ENCODE measurements at places on chromosomes 2 and 18.

GRCh38 chr18:3967359-3968180 is 487.5 kb downstream of the DLGAP1 start:
- no peak overlapping the region for H3K27ac ChIP-seq
- no peaks in the 10 kb centered on the region for H3K36me3 ChIP-seq
- no peak for DNase-seq
- no peaks in the 10 kb centered on the region for H3K4me1 ChIP-seq
- no peaks in the 10 kb centered on the region for H3K27me3 ChIP-seq

DNA sequence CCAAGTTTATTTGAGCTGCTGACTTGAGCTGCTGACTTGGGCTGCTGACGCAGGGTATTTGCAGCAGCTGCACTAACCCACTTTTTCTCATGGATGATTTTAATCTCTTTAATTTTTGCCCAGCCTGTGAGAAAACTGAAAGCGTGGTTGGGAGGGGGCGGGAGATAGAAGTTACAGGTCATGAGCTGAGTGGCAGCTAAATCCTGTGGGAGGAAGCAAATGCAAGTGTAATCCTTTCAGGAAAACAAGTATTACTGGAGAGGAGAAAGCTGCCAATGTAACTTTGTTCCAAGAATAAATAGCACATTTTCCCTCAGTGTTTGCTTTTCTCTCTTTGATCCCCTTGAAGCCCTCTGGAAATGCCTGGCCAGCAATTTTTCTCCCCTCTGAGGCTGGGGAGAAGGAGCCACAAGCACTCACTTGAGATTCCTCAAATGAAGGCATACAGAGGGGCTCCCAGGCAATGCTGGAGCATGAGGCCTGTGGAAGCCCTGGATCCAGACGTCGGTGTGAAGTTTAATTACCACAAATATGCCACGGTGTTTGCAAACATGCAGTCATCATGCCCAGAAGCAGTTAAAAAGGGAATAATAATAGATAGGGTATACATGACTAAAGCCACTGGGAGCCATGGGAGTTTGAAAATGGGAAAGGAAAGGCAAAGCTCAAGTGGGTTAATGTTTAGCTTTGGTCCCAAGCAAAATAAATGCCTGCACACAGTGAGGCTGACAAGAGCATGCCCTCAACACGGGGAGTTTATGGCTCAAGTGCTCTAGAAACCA is 10.4 kb upstream of the EVA1A start:
- no peaks in the 10 kb centered on the region for H3K36me3 ChIP-seq
- H3K4me3 ChIP-seq = no peak overlapping the region
- DNase-seq = no peak
- peaks cover 17% of the 10 kb centered on the region for H3K4me1 ChIP-seq

- peaks cover 79% of the 10 kb centered on the region for H3K27me3 ChIP-seq
- H3K4me3 ChIP-seq = peak overlapping the region; percentile 63
These were observed 10.4 kb downstream of the NR4A2 start for GRCh38 chr2:156322051-156322685.

GRCh38 chr2:64542071-64543007 is 18.2 kb downstream of the AFTPH start:
- DNase-seq = no peak
- H3K4me3 ChIP-seq = no peak overlapping the region
- no peaks in the 10 kb centered on the region for H3K27me3 ChIP-seq
- peaks cover 2% of the 10 kb centered on the region for H3K36me3 ChIP-seq

DNA sequence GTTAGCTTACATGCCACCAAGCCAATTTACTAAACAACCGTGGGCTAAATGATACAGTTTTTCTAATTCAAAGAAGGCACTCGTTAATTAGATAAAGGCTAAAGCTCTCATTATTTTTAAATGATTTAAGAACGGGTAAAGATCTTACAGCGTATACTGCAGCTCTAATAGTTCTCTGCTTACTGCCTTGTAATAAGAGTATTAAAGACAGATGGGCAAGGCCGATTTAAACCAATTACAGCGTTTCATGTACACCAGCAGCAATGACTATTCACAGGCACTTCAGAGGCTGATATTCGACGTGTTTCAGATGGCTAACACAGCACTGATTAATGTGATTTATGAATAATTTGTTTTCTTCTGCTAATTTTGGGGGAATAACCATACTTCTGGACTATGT is 259.3 kb downstream of the ZNF407 start:
- DNase-seq = no peak
- H3K4me1 ChIP-seq = peaks cover 30% of the 10 kb centered on the region
- no peak overlapping the region for H3K4me3 ChIP-seq

GRCh38 chr2:127415593-127416505 is 2.4 kb upstream of the PROC start:
- H3K27ac ChIP-seq = no peak overlapping the region
- H3K36me3 ChIP-seq = no peaks in the 10 kb centered on the region
- peak; percentile 51 for DNase-seq
- H3K27me3 ChIP-seq = peaks cover 46% of the 10 kb centered on the region

- H3K4me1 ChIP-seq = peaks cover 11% of the 10 kb centered on the region
- H3K27ac ChIP-seq = no peak overlapping the region
- no peak for DNase-seq
- no peaks in the 10 kb centered on the region for H3K36me3 ChIP-seq
- no peaks in the 10 kb centered on the region for H3K27me3 ChIP-seq
- H3K4me3 ChIP-seq = no peak overlapping the region
These were observed 196.5 kb downstream of the LNPK start for GRCh38 chr2:175805442-175806124.

GRCh38 chr18:46660957-46661749 is 4.1 kb upstream of the LOXHD1 start:
- H3K27ac ChIP-seq = no peak overlapping the region
- peaks cover 7% of the 10 kb centered on the region for H3K4me1 ChIP-seq
- no peaks in the 10 kb centered on the region for H3K27me3 ChIP-seq

- no peaks in the 10 kb centered on the region for H3K27me3 ChIP-seq
- no peak overlapping the region for H3K4me3 ChIP-seq
- no peaks in the 10 kb centered on the region for H3K4me1 ChIP-seq
- peaks cover 4% of the 10 kb centered on the region for H3K36me3 ChIP-seq
- H3K27ac ChIP-seq = no peak overlapping the region
- no peak for DNase-seq
These were observed 1694.1 kb upstream of the CELF4 start for GRCh38 chr18:39259736-39260135.

DNA sequence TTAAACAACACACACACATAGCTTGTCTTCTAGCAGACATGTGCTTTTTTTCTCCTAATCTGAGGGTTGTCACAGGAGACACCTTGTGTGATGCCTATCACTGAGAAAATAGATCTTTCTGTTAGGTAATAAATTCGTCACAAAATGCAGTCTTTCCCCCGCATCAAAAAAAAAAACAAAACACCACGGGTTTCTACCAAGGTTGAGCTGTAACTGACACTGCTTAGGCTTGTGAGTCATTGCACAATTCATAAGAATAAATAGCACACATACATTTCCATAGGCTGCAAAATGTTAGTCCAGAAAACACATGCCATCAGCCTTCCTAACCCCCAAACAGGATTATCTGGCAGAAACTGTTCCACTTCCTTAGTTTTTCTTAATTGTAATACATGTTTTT is 6.5 kb downstream of the TMEM163 start:
- H3K4me3 ChIP-seq = no peak overlapping the region
- H3K36me3 ChIP-seq = no peaks in the 10 kb centered on the region
- peaks cover 71% of the 10 kb centered on the region for H3K27me3 ChIP-seq
- no peak overlapping the region for H3K27ac ChIP-seq
- DNase-seq = no peak
- H3K4me1 ChIP-seq = peaks cover 7% of the 10 kb centered on the region

DNA sequence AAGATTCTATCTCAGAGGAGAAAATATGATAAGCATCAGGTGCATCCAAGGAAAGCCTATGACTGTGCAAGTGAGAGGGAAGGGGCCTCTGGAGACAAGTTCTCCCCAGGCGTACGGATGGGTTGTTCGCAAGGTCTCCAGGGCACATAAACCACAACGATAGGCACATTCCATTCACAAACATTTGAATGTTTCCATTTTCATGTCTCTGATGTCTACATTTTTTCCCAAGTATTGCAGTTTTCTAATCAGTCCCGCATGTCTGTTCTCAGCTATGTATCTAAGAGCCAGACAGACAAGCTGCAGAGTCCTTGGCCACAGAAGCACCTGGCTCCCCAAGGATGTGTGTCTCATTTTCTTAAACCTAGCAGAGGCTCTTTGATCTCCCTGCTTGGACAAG is 28.0 kb downstream of the OSR1 start:
- no peak for DNase-seq
- no peaks in the 10 kb centered on the region for H3K36me3 ChIP-seq
- H3K4me1 ChIP-seq = peaks cover 3% of the 10 kb centered on the region
- H3K27ac ChIP-seq = no peak overlapping the region

GRCh38 chr2:60439219-60439974 is 114.1 kb downstream of the BCL11A start:
- no peak overlapping the region for H3K4me3 ChIP-seq
- DNase-seq = no peak
- no peak overlapping the region for H3K27ac ChIP-seq
- H3K4me1 ChIP-seq = peaks cover 11% of the 10 kb centered on the region

- H3K27me3 ChIP-seq = no peaks in the 10 kb centered on the region
- peaks cover 81% of the 10 kb centered on the region for H3K4me1 ChIP-seq
- H3K27ac ChIP-seq = peak overlapping the region; percentile 76
- H3K4me3 ChIP-seq = peak overlapping the region; percentile 25
These were observed 62.1 kb downstream of the SETBP1 start for GRCh38 chr18:44742718-44743311.

DNA sequence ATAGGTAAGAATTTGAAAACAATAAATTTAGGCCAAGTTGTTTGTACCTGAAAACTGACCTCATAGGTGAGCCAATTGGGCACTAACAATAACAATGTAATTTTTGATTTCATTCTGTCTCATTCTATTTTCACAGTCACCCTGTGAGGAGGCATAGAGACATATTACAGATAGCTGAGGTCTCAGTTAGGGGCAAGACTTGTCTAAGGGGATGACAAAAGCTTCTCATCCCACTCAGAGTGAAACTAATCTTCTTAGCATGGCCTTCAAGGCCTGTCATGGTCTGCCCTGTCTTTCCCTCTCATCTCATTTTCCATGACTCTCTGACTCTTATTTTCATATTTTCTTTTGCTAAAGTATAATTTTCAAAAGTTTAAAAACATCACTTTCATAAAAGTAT is 562.0 kb upstream of the TNP1 start:
- no peaks in the 10 kb centered on the region for H3K27me3 ChIP-seq
- H3K36me3 ChIP-seq = peaks cover 7% of the 10 kb centered on the region
- H3K4me3 ChIP-seq = no peak overlapping the region
- peaks cover 5% of the 10 kb centered on the region for H3K4me1 ChIP-seq

GRCh38 chr2:86069091-86069685 is 36.5 kb downstream of the POLR1A start:
- no peaks in the 10 kb centered on the region for H3K4me1 ChIP-seq
- H3K27ac ChIP-seq = peak overlapping the region; percentile 43
- H3K36me3 ChIP-seq = peaks cover 45% of the 10 kb centered on the region
- H3K27me3 ChIP-seq = no peaks in the 10 kb centered on the region
- H3K4me3 ChIP-seq = no peak overlapping the region

GRCh38 chr18:58762781-58763171 is 91.5 kb downstream of the MALT1 start:
- no peak overlapping the region for H3K27ac ChIP-seq
- H3K27me3 ChIP-seq = peaks cover 21% of the 10 kb centered on the region
- no peaks in the 10 kb centered on the region for H3K36me3 ChIP-seq
- H3K4me1 ChIP-seq = peaks cover 6% of the 10 kb centered on the region

GRCh38 chr2:218015586-218016521 is 13.1 kb upstream of the TNS1 start:
- H3K4me3 ChIP-seq = peak overlapping the region; percentile 59
- H3K27me3 ChIP-seq = peaks cover 6% of the 10 kb centered on the region
- H3K4me1 ChIP-seq = peaks cover 82% of the 10 kb centered on the region

- no peaks in the 10 kb centered on the region for H3K27me3 ChIP-seq
- DNase-seq = peak; percentile 47
- H3K36me3 ChIP-seq = no peaks in the 10 kb centered on the region
- no peak overlapping the region for H3K27ac ChIP-seq
These were observed 20.4 kb upstream of the FEZ2 start for GRCh38 chr2:36618381-36618780.

DNA sequence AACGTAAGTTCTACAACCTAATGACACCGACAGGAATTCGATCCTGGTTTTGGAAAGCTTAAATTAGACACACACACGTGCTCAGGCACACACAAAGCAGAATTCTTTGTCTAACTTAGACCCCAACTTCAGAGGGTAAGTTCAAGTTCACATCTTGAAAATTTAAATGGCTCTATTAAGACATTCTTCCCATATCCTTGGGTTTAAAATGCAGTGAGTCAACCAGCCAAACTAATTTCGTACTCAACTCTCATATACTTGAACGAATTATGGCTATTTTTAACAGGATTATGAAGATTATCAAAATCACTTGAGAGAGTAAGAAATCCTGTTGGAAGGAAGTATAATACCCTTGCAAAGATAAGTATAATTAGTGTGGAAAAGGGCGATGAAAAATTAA is 53.2 kb upstream of the ARL4C start:
- no peak for DNase-seq
- no peak overlapping the region for H3K4me3 ChIP-seq
- H3K4me1 ChIP-seq = peaks cover 68% of the 10 kb centered on the region
- peaks cover 6% of the 10 kb centered on the region for H3K36me3 ChIP-seq

DNA sequence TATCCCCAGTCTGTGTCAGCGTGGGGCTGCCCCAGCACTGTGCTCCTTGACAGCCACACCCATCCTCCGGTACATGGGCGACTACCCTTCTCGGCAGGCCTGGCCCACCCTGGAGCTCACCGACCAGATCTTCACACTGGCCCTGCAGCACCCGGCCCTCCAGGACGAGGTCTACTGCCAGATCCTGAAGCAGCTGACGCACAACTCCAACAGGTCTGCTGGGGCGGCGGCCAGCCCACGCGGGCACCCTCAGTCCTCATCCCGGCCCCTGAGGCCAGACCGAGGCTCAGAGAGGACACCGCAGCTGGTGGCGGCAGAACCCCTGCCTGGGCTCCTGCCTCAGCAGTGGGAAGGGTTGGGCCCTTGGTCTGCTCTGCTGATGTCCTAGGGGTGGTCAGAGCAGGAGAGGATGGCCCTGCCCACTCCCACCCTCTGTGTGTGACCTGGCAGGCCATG is 14.4 kb upstream of the GPR17 start:
- no peaks in the 10 kb centered on the region for H3K36me3 ChIP-seq
- H3K4me3 ChIP-seq = no peak overlapping the region
- H3K27ac ChIP-seq = no peak overlapping the region
- no peaks in the 10 kb centered on the region for H3K27me3 ChIP-seq
- no peak for DNase-seq
- H3K4me1 ChIP-seq = peaks cover 5% of the 10 kb centered on the region

GRCh38 chr2:126750506-126750905 is 94.5 kb downstream of the GYPC start:
- H3K27me3 ChIP-seq = no peaks in the 10 kb centered on the region
- no peak overlapping the region for H3K27ac ChIP-seq
- H3K4me3 ChIP-seq = no peak overlapping the region
- H3K36me3 ChIP-seq = no peaks in the 10 kb centered on the region

GRCh38 chr2:234457421-234457820 is 39.5 kb downstream of the ARL4C start:
- H3K4me1 ChIP-seq = peaks cover 9% of the 10 kb centered on the region
- H3K4me3 ChIP-seq = no peak overlapping the region
- no peak overlapping the region for H3K27ac ChIP-seq
- peaks cover 2% of the 10 kb centered on the region for H3K36me3 ChIP-seq
- H3K27me3 ChIP-seq = no peaks in the 10 kb centered on the region

GRCh38 chr2:41782306-41783158 is 265.3 kb upstream of the PKDCC start:
- H3K4me1 ChIP-seq = peaks cover 18% of the 10 kb centered on the region
- peak; percentile 23 for DNase-seq
- H3K36me3 ChIP-seq = no peaks in the 10 kb centered on the region
- H3K27ac ChIP-seq = no peak overlapping the region
- H3K27me3 ChIP-seq = peaks cover 3% of the 10 kb centered on the region

GRCh38 chr18:9866627-9867026 is 19.1 kb upstream of the TXNDC2 start:
- H3K36me3 ChIP-seq = peaks cover 15% of the 10 kb centered on the region
- H3K27ac ChIP-seq = no peak overlapping the region
- no peak for DNase-seq
- H3K4me3 ChIP-seq = no peak overlapping the region
- H3K4me1 ChIP-seq = peaks cover 42% of the 10 kb centered on the region
- no peaks in the 10 kb centered on the region for H3K27me3 ChIP-seq
